ENCODE measurements at places on chromosomes 4 and X.

DNA sequence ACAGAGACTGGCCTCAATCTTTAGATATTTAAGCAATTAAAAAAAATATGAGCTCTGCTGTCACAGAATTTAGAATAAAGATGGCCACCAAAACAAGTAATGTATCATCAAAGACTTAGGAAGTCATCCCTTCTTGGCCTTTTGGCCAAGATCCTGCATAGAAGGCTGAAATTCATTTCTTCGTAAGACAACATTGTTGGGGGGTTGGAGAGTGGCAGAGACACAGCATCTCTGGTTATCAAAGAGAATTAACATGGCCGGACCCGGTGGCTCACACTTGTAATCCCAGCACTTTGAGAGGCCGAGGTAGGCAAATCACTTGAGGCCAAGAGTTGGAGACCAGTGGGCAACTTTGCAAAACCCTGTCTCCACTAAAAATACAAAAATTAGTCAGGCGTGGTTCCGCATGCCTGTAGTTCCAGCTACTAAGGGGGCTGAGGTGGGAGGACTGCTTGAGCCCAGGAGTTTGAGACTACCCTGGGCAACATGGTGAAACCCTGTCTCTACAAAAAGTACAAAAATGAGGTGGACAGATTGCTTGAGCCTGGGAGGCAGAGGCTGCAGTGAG lies 4.0 kb downstream of the PPM1K start:
- DNase-seq, result no peak

DNA sequence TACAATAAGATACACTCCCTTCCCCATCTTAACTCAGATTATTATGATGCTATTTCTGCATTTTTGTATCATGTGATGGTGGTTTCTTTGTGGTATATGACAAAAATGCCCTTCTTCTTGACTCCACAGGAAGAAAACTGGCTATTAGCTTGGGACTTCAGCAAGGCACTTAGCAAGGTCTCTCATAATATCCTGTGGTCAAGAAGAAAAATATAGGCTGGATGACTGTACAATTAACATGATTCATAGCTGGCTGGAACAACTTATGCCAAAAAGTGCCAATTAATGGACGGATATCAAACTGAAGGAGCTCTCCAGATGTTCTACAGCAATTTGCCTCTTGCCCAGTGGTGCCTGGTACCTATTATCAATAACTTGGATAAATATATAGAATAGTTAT lies 2.3 kb upstream of the MID1IP1 start:
- no peak for DNase-seq

DNA sequence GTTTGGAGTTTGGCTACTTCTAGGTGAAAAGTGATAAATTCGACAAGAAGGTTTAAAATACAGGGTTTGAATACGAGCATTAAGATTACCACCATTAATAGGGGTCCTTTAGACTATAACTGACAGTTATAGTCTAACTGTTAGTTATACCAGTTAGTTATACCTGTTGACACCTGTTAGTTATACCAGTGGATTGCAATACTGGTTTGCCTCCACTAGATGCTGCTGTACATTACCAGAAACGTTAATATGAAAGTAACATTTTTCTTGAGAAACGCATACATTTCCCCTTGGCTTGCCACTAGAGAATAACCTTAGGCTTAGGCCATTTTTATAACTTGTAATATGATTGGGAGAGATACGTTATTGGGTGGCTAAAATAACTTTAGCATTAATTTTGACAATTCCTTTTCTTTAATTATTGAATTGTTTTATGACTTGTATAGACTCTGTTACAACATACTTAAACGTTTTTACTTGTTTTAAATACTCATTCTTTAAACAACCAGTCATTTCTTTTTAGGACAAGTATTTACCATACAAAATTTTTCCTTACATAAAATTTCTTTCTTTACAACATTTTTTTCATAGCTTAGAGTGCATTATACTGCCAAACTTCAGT lies 911.2 kb downstream of the FSTL5 start:
- no peak for DNase-seq

DNA sequence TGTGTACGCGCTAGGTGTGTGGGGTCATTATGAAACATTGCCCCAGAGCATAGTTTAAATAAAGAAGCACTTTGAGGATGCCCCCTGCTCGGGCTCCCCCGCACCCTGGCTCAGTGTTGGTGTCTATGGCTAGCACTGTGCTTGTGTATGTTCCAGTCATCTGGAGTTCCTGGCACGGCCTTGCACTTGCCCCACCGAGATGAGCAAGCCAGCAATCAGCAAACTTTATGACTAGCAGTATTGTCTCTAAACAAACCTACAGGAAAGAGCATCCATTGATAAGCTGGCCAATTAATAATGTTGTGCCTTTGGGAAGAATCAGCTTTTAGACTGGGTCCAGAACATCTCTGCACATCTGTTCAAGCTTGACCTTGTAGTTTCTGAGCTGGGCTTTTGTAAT lies 707 bp upstream of the SHROOM4 start:
- no peak for DNase-seq

- DNase-seq, result no peak
Measured at GRCh38 chr4:98546910-98547594, 111.4 kb downstream of the TSPAN5 start.

GRCh38 chrX:12767856-12768255 lies 23.4 kb upstream of the PRPS2 start:
- DNase-seq, result no peak

GRCh38 chrX:46204721-46205422 lies 340.3 kb downstream of the ZNF674 start:
- DNase-seq, result no peak

DNA sequence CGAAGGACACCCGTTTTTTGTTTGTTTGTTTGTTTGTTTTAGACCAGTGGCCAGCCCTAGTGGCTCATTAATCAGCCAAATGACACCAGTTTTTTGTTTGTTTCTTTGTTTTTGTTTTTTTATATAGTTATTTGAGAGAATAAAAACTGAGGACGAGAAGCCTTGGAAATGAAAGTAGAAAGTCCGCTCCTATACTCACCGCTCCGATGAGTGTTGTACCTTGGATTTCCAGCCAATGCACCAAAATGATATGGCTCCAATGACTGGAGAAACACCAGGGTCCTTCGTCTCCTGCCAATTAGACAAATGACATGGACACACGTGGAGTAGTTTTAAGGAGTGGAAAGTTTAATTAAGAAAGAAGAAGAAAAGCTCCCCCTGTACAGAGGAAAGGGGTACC lies 87.9 kb downstream of the ZXDA start:
- no peak for DNase-seq

DNA sequence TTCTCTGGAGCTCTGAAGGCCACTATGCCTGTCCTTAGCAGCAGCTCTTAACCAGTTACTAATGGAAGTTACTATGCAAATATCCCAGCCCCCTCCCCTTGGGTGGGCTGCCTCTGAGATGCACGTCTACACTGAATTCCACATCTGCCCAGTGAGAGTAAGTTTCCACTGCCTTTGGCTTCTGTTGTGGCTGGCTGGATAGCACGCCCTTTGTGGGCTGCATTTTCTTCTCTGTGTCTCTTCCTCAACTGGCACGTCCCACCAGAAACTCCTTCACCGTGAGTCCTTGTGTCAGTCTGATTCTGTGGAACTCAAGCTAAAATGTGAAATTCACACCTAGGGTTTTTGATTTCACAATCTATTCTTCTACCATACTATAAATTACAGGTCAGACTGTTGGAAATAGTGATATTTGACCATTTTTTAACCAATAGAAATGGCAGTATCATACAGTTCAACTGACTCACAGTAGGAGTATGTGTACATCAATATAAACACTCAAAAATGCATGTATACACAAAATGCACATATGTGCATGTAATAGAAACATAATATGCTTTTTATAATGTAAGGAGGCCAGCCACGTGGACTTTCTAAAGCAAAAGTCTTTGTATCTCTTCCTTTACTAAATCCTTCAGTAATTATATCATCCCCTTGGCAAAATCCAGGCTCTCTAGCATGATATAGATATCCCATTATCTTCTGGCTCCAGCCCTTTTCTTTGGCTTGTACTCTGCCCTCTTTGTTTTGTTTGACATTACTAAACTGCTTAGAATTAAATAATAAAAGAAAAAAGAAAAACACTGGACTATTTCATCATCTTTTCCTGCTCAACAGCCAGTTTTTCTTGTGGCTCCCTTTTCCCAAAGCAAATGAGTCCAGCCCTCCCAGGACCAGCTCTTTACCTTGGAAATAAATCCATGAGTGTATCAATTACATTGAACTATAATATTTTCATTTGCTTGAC lies 33.2 kb upstream of the LDB2 start:
- DNase-seq, result no peak
